ENCODE measurements at places on chromosomes 13 and 19.

DNA sequence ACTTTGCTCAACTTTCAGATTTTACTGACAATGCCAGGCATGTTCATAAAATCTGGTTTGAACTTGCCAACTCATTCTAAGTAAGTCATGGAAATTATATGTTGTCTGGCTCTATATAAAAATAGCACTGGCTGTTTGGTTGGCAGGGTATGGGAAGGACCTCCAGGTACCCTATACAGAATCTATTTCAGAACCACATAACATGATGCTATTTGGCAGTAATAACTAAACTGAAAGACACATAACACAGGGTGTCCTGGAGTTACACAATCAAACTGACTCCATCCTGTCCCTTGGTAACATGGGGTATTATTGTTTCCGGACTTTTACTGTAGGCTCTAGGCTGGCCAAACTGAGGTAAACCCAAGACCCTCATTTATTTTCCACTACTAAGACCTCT lies 248.8 kb downstream of the RGCC start:
- no peak for DNase-seq

- DNase-seq, result no peak
These were observed 96.5 kb downstream of the DHRS12 start for GRCh38 chr13:51707461-51707860.

DNA sequence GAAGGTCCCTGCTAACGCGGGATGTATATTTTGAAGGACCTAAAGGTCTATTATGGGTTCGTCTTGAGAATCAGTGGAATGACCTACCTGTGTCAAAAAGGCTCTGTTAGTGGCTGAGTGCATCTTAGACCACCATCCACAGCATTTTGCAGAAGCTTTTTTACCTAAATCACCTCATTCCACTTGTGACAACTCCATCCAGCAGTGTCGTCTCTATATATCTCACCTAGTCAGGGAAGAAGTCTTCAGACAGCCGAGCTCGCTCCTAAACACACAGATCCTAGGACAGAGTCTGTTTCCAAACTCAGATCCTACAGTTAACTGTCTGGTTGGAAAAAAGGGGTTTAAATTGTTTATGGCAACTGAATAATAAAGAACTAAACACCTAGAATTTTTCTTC lies 33.7 kb downstream of the COL4A1 start:
- no peak for DNase-seq

DNA sequence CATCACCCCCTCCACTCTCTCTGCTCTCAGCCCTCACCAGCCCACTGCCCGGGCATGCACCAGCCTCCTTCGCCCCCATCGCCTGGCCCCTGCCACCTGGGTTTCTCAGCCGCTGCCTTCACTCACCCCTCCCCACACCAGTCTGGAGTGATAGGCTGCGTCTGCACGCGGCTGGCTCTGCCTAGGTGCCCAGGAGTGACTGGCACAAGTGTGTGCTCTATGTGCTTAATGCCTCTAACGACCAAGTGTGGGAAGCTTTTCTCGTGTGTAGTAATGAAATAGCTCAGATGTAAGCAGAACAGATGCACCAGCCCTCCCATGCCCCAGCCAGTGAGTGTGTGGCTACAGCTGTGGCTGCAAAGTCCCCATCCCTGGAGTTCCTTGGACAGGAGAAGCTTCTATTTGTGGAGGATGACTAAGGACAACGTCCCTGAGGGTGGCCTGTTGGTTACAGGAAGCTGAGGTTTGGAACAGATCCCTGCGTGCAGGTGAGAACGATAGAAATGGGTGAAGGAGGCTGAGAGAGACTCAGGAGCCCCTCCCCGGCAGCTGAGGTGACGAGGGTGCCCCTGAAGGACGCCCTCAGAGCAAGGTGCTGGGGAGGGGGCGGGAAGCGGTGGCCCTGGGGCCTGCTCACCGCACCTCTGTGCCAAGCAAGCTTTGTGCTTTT lies 35.6 kb downstream of the ATP11A start:
- no peak for DNase-seq

- no peak for DNase-seq
These were observed 465.3 kb downstream of the COG6 start for GRCh38 chr13:40120781-40121180.

DNA sequence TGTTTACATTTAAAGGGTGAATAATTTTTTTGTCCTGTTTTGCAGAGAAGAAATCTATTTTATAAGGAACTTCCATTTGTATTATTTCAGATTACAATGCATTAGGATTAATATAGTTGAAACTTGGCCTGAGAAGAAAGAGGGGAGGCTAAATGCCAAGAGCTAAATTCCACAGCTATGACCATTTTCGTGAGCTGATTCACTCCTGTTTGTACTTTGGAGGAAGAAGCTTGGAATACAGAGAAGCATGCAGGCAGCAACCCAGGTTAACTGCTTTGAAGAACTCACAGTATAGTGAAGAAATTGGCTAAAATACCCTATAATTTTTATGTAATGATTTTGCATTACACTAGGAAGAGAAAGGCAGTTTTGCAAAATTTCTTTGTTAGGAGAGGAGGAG lies 309.4 kb upstream of the KLF12 start:
- peak; percentile 33 for DNase-seq

DNA sequence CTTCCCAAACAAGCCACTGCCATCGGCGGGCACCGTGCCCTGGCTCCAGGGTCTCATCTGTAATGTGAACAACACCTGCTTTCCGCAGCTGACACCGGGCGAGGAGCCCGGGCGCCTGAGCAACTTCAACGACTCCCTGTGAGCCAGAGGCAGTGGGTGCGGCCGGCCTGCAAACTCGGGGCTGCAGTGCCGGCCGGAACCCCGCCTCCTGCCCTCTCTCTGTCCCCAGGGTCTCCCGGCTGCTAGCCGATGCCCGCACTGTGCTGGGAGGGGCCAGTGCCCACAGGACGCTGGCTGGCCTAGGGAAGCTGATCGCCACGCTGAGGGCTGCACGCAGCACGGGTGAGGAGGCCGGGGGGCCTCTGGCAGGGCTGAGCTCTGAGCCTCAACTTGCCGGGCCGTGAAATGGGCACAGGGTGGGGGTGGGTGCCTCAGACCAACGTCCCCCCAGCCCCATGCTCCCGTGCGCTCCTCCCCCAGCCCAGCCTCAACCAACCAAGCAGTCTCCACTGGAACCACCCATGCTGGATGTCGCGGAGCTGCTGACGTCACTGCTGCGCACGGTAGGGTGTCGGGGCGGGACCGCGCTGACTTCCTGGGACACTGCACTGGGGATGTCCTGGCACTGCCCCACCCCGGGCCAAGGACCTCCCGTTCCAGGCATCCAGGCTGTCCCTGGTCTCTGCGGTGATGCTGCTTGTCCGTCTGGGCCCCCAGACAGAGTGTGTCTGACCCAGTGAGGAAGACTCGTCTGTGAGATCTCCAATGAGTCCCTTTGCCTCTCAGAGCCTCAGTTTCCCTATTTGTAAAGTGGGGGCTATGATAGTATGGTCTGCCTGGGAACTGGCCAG lies 2.2 kb downstream of the ABCA7 start:
- DNase-seq, result no peak

DNA sequence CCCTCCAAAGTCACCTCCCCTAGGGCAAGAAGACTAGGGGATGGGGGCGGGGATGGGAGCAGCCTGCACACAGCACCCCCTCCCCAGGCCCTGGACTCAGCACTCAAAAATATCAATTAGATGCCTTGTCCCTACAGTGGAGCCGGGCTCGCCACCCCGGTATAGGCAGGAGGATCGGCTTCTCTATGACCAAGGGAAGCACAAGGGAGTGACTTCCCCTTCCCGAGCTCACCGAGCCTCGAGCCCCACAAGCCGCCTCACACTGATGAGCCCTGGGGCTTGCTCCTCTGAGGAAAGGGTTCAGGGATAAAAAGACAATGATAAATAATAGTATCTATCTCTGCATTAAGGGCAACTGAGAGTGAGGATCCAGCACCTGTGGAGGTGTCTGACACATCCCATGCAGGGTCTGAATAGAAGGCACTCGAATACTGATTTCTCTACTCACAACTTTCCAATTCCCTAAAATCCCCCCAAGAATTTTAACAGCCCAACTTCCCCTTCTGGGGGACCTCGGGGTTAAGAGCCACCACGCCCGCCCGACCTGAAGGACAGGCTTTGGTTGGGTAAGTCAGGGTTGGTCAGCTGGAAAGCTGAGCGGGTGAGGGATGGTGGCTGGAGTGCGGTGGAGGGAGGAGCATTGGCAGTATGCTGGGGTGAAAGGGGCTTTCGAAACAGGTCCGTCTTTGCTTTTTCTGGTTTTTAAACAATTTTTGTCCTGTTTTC lies 51.3 kb downstream of the STK24 start:
- peak; percentile 41 for DNase-seq

- no peak for DNase-seq
These were observed 45.4 kb downstream of the ZIC5 start for GRCh38 chr13:99926014-99926731.

- no peak for DNase-seq
These were observed 8.0 kb downstream of the TFDP1 start for GRCh38 chr13:113592571-113592970.

DNA sequence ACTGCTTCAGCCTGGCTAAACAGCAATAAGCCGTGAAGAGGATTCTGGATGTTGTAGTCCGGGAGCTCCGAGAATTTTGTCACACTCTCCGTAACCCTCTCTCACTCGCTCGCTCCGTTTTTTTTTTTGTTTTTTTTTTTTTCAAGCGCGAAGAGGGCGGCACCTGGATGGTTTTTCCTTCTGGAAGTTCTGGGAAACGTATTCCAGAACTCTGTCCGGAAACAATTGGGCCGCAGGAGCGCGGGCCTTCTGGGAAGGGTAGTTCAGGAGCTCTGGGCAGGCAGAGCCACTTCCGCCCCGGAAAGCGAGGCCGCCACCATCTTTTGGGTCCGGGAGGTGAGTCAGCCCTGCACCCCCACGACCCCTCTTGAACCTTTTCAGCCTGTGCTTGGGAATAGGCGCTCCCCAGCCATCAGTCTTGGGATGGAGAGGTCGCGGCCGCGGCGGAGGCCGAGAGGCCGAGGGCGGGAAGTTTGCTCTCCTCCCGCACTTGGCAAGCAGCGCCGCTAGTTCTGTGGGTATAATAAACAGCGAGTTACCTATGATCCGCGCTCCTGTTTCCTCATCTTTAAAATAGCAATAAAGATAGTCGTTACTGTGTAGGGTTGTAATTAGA lies at the start of gene ZNF227:
Gene ZNF227, plus strand, starts transcription at position 283 of the 616 bp plus-strand sequence. CDS start 5,261 bp downstream, outside the sequence.
- peak; percentile 99 for DNase-seq

- no peak for DNase-seq
These were observed 11.7 kb downstream of the CEACAM5 start for GRCh38 chr19:41720103-41720502.

DNA sequence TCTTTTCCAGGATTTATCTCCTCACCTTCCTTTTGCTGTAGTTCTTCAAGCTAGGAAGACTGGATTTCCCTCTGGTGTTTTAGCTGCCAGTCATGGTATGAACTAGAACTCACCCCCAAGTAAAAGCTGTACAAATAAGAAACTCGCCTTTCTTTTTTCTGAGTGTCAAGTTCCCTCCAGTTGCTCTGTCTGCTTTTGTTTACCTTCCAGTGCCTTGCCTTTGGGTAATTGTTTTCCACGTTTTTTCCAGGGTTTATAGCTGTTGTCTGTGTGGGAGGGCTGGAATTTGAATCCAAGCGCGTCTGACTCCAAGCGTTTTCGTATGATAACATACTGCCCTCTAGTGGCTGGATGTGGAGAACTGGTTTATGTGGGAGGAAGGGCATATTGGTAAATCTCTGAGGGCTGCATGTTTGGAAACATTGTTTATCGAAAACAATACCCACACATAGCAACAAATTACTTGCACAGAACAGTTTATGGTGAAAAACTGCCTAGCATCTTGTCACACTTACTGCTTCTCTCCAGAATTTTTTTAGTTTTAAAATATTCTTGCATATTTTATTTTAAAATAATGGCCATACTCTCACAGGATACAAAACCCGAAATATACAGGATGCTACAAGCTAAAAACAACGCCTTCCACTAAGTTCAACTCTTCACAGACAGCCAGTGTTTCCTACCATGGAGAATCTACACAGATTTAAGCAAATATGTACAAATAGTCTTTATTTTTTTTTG lies 19.2 kb downstream of the RCN3 start:
- DNase-seq, result peak; percentile 92

- DNase-seq, result peak; percentile 92
These were observed 8.6 kb downstream of the ISOC2 start for GRCh38 chr19:55452749-55453346.

GRCh38 chr19:47230921-47231214 lies at the start of gene BBC3:
Gene BBC3, minus strand, starts transcription at chr19:47231199. Its CDS starts 2,768 bp downstream, at chr19:47228431.
- DNase-seq, result no peak

DNA sequence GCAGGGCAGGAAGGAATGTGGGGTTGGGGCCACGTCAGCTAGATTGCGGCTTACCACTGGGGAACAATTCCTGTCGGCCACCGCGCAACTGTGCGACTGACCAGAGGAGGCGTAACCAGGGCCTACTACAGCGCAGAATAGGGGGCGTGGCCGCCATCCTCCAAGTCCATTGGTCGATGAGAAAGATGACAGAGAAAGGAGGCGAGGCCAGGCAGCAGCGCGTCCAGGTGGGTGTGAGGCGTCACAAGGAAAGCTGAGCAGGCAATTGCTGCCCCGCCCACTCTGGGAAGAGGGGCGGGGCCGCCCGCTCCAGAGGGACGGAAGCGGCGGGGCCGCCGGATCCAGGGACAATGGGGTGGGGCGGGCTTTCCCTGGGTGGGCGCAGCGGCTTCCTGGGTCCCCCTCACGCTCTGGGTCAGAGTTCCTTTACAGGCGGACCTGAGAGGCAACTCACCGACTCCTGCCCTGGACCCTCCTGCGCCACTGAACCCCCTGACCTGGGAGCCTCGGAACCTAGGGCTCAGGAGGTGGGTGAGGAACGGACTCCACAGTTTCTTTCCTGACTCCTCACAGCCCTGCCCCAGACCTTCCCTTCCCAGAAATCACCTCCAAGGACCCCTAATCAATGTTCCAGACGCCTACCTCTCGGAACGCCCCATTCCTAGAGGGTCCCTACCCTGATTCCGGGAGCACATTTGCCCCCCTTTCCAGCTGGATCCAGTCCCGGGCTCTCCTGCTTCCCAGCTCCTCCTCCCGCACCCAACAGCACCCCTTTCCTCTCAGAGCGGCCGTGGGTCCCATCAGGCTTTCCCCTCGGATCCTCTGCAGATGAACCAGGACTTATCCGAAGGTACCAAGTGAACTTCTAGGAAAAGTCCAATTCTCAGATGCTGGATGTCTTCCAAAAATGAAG lies 101.5 kb upstream of the ZNF492 start:
- DNase-seq, result no peak

DNA sequence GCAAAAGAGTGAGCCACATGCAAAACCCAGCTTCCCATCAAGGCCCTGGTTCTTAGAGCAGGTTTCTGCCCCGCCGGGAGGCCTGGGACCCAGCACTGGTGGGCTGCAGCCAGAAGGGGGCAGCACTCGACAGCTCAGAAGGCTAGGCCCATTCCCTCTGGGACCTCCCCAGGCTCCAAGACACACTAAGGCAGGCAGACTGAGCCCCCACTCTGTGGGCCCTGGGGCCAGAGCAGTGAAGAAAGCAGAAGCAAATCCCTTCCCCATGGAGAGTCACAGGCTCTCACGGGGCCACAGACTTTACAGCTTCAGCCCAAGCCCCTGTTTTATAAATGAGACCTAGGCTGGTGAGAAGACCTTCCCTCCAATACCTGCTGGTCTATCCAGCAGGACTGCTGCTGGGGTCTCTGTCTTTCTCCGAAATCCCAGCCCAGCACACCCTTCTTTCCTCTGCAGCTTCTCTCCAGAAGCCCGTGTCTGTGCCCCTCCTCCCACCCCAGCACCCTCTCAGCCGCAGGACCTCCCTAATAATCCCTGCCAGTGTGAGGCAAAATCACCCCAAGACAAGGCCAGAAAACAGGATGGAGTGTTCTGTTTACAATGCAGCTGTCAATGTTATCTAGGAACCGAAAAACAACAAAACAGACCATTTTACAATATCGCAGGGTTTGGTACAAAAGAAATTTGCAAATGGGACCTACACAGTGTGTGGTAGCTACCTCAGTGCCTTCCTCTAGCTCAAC lies 109.3 kb downstream of the ABCC4 start:
- DNase-seq, result peak; percentile 82
